CD8-positive, alpha-beta T cell (primary cell): ENCODE measurements at places on chromosomes 11 and 22.

DNA sequence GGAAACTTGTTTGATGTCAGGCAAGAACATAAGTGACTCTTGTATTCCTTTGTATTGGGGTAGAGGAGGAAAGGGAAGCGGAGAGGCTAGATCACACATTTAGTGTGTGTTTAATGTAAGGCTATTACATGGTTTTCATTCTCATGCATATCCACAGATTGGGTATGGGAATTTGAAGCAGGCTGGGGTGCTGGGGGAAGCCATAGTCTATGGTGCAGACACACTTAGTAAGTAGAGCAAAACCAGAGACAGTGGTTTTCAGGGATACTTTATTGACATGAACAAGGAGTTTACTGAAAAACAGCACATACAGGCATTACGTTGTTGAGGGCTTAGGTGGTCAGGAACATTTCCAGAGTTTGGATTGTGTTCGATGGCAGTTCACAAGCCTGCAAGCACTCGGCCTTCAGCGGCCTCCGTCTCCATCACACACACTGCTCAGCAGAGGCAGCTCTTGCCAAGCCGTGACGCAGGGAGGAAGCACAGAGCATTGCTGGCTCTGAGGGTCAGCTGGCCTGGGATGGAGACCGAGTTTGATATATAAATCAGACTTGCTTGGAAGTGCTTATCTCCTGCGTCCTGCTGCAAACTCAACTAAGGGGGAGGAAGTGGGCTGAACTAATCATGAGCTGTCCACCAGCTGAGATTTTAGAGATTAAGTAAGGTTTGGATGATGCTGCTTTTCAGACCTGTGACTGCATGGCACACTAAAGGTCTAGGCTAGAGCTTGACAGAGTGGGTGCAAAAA lies 25.3 kb downstream of the SCN3B start:
- DNase-seq, result no peak

DNA sequence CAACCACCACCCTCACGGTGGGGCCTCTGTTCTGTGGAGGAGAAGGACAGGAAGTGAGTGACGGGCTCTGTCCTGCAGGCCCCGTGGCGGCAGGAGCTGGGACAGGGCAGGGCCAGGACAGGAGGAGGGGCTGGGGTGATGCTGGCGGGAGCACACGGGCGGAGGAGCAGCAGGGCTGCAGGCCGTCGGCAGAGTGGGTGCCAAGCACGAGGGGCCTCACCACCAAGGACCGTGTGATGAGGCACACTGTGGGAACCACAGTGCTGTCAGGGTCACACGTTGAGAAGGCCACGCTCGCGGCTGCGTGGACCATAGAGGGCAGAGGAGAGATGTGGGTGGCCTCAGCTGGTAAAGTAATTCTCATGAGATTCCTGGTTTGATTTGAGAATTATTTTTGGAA lies 8.5 kb downstream of the SCO2 start:
- no peak for DNase-seq

GRCh38 chr11:34280945-34281872 lies 76.6 kb downstream of the ABTB2 start:
- no peak for DNase-seq

DNA sequence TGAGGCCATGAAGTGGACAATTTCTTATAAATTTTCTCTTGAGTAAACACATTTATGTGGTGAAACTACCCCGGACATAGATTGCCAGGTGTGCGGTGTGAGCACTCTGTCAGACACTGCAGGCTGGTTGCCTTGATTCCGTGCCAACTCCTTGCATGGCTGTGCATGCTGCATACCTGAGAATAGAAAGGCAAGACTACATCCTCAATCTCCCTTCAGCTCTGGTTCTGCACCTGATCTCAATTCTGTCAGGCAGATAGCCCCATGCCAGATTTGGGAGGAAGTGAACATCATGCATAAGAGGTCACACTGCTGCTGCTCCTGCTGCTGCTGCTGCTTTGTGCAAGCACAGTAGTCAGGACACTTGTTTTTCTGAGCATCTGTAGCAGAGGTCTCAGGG lies 42.5 kb upstream of the DEUP1 start:
- DNase-seq, result no peak

DNA sequence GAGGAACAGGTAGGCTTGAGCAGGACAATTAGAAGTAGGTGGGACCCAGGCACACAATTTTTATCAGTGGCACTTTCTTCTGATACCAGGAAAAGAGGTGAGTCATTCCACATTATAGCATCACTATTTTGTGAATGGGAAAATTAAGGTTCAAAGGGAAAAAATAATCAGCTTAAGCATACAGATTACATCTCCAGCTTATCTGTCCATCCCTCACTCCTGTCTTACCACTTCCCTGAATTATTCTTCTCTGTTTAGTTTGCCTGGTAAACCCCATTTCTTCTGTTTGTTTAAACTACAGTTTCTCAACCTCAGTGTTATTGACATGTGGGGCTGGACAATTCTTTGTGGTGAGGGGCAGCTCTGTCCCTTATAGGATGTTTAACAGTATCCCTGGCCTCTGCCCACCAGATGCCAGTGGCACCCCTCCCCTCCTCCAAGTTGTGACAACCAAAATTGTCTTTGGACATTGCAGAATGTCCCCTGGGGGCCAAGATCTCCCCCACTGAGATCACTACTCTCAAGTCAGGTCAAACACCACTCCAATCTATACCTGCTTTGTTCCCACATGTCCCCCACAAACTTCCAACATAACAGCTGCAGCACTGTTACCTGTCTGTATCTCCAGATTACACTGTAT lies 8.5 kb upstream of the XBP1 start:
- no peak for DNase-seq

GRCh38 chr11:83909579-83910534 lies 623.7 kb upstream of the CCDC90B start:
- no peak for DNase-seq

DNA sequence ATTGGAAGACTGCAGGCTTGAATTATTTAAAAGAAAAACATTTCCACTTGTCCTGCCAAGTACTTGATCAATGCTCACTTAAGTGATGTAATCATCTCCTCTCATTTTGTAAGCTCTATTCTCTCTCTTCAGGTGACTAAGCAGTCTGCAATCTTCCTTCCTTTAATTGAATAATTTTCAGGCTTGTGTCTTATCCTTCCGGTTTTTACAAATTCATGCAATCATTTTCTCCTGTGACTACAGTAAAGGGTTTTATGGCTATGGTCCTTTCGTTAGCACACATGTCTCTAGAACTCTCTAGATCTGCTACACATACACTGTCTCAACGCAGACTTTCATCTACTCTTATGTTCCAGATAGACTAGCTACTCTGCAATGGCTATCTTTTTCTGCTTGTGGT lies 12.6 kb upstream of the UPB1 start:
- DNase-seq, result no peak

- DNase-seq, result no peak
Measured at GRCh38 chr22:49530671-49531367, 296.9 kb downstream of the BRD1 start.

DNA sequence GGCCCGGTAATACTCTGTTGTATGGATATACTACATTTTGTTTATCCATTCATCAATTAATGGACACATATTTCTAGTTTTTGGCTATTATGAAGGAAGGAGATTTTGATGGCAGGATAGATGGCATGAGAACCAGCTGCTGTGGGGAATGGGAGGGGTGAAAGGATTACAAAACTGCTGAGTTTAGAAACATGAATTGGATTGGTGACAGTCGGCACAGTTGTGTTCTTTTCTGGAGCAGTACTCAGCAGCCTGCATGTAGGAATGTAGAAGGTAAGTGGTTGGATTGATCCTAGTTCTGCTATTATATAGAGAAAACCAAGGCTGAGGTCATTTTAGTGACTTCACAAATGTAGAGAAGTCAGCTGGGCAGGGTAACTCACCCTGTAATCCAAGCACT lies 7.1 kb downstream of the PAAF1 start:
- no peak for DNase-seq

DNA sequence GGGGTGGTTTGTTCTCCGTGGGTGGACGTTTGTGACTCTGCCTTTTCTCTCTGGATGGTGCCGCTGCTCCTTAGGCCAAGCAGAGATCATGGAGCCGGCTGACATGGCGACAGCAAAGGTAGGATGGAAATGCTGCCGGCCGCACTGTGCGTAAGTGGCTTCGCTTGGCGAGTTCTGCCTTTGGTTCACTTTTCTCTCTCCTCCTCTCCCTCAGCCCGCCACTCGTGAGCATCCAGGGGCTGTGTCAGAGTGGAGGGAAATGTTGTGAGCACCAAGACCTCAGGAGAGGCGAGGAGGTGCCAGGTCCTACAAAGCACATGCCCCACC lies 80.5 kb downstream of the GRAMD1B start:
- DNase-seq, result no peak

- no peak for DNase-seq
Measured at GRCh38 chr11:115284773-115285172, 219.4 kb downstream of the CADM1 start.

- DNase-seq, result no peak
Measured at GRCh38 chr11:79026803-79027445, 413.9 kb downstream of the TENM4 start.

DNA sequence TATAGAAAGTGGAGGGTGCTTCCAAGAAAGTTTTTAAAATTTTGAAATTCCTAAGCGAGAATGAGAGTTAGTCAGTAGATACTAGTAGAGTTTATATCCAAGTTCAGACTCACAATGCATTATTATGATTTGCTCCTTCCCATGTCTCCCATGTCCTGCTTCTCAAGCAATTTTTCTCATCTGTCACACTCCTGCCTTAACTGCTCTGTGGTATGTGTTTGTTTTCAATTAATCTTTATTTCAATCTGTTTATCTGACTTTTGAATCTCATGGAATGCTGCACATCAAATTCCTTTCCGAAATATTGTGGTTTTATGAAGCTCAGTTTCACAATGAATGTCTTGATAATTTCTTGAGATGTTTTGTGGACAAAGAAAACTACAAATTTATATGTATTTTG lies 18.1 kb downstream of the THY1 start:
- no peak for DNase-seq

DNA sequence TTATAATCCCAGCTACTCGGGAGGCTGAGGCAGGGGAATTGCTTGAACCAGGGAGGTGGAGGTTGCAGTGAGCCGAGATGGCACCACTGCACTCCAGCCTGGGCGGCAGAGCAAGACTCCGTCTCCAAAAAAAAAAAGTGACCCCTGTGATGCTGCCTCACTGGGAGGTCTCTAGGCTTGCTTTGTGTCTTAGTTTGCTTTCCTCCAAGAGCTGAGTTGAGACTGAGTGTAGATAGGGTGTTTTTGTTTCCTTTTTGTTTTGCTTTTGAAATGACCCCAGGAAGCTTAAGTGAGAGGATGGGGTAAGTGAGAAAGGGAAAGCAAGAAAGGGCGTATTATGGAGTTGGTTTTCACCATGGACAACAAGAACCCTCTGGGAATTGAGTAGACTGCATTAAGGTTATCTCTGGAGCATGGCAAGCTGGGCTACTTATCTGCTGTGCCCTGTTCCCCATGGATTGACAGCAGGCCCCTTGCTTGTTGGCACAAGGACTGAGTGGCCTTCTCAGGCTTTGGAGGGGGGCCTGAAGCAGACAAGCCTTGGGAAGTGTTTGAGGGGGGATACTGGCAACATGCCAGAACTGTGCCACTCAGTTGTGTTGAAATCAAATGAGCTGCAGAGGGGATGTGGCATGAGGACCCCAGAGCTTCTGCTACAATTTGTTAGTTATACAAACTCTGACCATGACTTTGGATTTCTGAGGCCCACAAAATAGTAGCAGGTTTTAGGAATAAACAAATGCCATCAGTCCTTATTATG lies 300.6 kb upstream of the C11orf87 start:
- DNase-seq, result no peak

DNA sequence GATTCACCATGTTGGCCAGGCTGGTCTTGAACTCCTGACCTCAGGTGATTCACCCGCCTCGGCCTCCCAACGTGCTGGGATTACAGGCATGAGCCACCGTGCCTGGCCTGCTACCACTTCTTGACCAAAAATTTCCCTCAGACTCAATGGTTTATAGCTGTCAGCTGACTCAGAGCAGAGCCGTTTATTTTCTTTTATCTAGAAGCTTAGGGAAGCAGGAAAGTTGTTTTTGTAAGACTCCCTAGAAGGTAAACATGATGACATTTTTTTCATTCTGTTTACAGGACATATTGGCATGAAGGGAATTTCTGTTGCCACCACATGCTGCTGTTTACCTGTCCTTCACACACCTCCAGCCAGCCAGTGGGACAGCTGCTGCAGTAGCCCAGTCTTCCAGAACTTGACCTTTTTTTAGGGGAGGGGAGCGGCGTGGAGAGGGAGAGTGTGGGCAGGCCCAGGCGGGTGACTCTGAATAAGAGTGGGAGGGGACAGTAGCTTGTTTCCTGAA lies 56.1 kb upstream of the PTPRJ start:
- no peak for DNase-seq

- no peak for DNase-seq
Measured at GRCh38 chr11:123235656-123236261, 40.7 kb upstream of the CLMP start.

GRCh38 chr11:126633330-126633729 lies 277.8 kb downstream of the ST3GAL4 start:
- DNase-seq, result no peak

DNA sequence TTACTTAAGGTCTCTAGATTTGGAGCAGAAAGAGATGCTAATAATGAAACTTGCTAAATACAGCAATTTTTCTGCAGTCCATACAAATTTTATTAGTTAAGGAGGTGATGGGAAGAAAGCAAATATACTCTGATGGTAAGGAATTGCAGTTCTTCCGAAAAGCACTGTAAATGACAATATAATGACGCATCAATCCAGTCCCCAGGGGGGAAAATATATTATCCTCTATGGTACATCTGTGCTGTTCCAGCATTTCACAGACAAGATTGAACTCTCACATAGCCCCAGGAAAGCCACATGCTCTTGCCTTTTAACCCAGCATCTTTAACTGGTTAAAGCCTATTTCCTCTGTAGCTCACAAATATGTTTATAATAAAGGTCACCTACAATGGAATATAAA lies 416.6 kb upstream of the CCDC90B start:
- no peak for DNase-seq

DNA sequence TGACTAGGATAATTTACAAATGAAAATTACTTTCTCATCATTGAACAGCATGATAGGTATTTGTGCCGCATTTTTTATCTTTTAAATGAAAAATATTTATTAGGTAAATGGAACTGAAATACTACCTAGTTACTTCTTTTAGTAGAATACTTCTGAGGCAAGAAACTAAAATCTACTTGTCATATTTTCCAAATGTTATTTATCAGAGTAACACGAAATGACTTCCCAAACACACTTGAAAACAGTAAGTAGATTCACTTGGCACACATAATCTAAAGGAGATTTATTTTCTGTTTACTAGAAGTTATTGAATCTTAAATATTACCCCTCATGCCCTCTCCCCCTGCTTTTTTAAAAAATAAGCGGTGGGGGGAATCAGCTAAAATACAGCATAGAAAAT lies 2.3 kb downstream of the QSER1 start:
- DNase-seq, result no peak

DNA sequence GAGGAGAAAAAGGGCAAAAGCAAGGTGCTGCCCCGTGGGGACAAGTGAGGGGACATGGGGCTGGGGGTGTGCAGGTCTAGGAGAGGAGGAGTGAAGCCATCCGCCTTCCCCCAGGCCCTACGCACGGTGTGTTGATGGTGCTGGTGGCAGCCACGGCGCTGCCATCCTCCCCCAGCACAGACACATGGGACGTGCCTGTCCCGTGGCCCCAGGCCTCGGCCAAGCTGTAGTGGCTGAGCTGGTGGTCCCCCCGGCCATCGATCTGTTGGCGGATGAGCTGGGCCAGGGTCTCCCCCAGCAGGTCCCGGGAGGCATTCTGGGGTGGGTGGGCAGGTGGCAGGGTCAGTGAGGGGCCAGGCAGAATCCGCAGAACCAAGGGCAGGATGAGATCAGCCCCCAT lies 18.9 kb downstream of the GGT5 start:
- no peak for DNase-seq
